Bronchial smooth muscle cell (primary cell): ENCODE measurements at places on chromosomes 6 and 20. TPM values are rescaled to one million over a fixed set of nuclear protein-coding genes. Genes with fewer than 3 reads are reported as not detected.

The KCNS1 gene
- 0.09 and 0.79 TPM in 2 replicates for total RNA-seq

The BNIP5 gene
- total RNA-seq = under 0.01 TPM in 1 of 2 replicates, not detected in the other

The HLA-DPA1 gene
- 2.4 TPM in 1 of 2 replicates, not detected in the other for total RNA-seq

The C4A gene
- 13.1 and 13.6 TPM in 2 replicates for total RNA-seq

The SAPCD1 gene
- 0.26 and 1.3 TPM in 2 replicates for total RNA-seq

The TMEM170B gene
- 0.32 and 0.34 TPM in 2 replicates for total RNA-seq

The TBX18 gene
- 8.2 and 32.6 TPM in 2 replicates for total RNA-seq

The SLC35F1 gene
- under 0.01 TPM in 1 of 2 replicates, not detected in the other for total RNA-seq

The BTNL2 gene
- not detected in 2 replicates for total RNA-seq

The SLX4IP gene
- 3.5 and 3.9 TPM in 2 replicates for total RNA-seq

The PTK7 gene
- 56.9 and 151 TPM in 2 replicates for total RNA-seq

The RHAG gene
- total RNA-seq = under 0.01 TPM in 1 of 2 replicates, not detected in the other

The HLA-DRB5 gene
- total RNA-seq = not detected in 2 replicates

The PPP1R3G gene
- total RNA-seq = 1.3 and 3.8 TPM in 2 replicates

The SLC13A3 gene
- total RNA-seq = 2.2 and 2.5 TPM in 2 replicates

The CCM2L gene
- total RNA-seq = not detected in 2 replicates

The PPP1R14C gene
- total RNA-seq = 0.17 and 0.95 TPM in 2 replicates

The XKR7 gene
- not detected in 2 replicates for total RNA-seq

The CPXM1 gene
- 0.47 and 1.0 TPM in 2 replicates for total RNA-seq

The RIMS4 gene
- total RNA-seq = under 0.01 and 0.16 TPM in 2 replicates

The PEX7 gene
- 8.5 and 9.8 TPM in 2 replicates for total RNA-seq

The CDC25B gene
- total RNA-seq = 52.3 and 54.4 TPM in 2 replicates

The NRN1 gene
- 0.09 and 0.16 TPM in 2 replicates for total RNA-seq

The JPH2 gene
- total RNA-seq = under 0.01 TPM in 1 of 2 replicates, not detected in the other

The ABHD16B gene
- total RNA-seq = under 0.01 TPM in 1 of 2 replicates, not detected in the other

The THEMIS gene
- not detected in 2 replicates for total RNA-seq

The TP53TG5 gene
- 0.09 TPM in 1 of 2 replicates, not detected in the other for total RNA-seq

The PRICKLE4 gene
- total RNA-seq = 0.16 TPM in 1 of 2 replicates, not detected in the other

The NKAIN4 gene
- not detected in 2 replicates for total RNA-seq

The UBE2V1 gene
- 28.1 and 37.8 TPM in 2 replicates for total RNA-seq

The C6orf141 gene
- total RNA-seq = 0.17 and 0.79 TPM in 2 replicates

The CGA gene
- 0.16 TPM in 1 of 2 replicates, not detected in the other for total RNA-seq

The HAO1 gene
- total RNA-seq = not detected in 2 replicates

The RAB44 gene
- total RNA-seq = under 0.01 TPM in 1 of 2 replicates, not detected in the other

The SAMD10 gene
- 0.34 and 0.47 TPM in 2 replicates for total RNA-seq

The CLDN20 gene
- not detected in 2 replicates for total RNA-seq
